ENCODE measurements at places on chromosomes 12 and 14.

- no peak for DNase-seq
These were observed 205.6 kb upstream of the RGS6 start for GRCh38 chr14:71726580-71727021.

DNA sequence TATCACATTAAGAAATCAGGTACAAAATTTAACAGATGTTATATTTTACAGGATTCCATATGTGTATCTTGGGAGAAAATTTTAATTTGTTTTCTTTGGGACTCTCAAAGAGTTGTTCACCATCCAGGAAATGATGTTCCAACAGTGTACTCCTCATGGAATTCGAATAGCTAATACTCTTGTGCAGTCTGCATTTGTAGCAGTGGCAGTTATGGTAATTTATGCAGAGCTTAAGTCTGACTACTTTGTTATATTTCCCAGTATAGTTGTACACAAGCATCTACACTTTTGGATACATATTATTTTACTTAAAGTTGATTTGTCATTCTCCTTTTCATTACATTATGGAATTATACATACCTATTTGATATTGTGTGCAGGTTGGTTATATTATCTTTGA is 436.7 kb upstream of the FBXO33 start:
- no peak for DNase-seq

DNA sequence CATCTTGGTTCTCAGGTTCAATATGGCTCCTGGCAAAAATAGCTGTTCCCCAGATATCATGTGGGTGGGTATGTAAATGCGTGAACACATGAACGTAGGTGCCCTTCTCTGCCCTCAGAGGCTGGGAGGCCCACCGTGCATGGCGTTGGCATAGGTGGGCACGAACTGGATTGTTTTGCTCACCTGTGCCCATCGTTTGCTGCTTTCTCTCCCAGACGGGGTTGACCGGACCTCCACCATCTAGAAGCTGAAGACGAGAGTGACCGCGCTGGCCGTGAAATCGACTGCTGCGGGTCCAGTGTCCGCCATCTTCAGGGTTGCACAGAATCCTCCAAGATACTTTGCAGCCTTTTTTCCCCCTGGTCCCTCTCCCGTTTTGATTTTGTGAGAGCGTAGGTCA is 113.9 kb downstream of the GCH1 start:
- DNase-seq, result no peak

- peak; percentile 39 for DNase-seq
These were observed 24.0 kb downstream of the FGF6 start for GRCh38 chr12:4421590-4422031.

DNA sequence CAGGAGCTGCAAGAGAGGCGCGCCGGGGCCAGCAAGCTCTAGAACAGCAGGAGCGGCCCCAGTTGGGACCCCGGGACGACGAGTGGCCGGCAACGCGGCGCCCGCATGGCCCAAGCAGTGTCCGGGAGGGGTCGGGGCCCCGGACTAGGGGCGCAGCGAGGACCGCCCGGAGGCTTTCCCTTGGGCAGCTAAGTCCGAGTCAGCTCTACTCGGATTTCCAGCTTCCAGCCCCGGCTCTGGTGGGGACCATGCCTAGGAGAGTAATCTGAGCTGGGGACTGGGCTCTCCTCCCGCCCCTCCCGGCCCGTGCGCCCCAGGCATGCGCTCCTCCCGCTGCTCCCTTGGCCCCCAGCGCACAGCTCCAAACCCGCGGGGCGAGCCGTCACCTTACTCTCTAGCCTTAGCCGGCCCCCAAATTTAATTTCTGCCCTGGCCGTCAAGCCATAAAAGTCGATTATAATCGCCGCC is 41.6 kb upstream of the CAPRIN2 start:
- peak; percentile 35 for DNase-seq

- peak; percentile 8 for DNase-seq
These were observed 465.2 kb downstream of the SOX5 start for GRCh38 chr12:23484238-23484637.

DNA sequence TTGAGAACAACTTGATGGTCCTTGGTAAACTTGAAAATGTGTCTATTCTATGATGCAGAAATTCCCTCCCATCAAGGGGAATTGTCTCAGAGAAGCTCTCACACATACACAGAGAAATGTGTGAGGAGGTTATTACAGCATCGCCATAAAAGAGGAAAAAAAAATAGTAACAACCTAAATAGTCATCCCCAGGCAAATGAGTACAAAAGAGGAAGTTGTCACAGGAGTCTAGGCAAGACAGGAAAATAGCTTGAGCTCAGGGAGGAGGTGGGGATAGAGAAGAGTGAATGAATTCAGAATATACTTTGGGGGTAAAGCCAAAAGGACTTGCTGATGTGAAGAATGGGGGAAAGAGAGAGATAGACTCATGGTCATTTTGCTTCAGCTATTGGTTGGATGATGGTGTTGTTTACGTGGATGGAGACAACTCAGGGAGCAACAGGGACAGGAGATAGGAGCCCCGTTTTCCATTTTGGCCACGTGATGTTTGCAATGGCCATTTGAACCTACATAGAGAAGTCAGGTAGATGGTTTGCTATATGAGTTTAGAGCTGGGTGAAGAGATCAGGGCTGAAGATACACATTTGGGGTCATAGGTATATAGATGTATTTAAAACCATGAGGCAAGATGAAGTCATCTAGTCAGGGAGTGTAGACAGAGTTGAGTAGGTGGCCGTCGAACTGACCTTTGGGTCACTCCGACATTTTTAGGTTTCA is 20.3 kb downstream of the LRRC74A start:
- no peak for DNase-seq

- DNase-seq, result no peak
These were observed 133.2 kb downstream of the MGAT4C start for GRCh38 chr12:86122846-86123468.

- DNase-seq, result no peak
These were observed 124.1 kb downstream of the ESRRB start for GRCh38 chr14:76500011-76500410.

DNA sequence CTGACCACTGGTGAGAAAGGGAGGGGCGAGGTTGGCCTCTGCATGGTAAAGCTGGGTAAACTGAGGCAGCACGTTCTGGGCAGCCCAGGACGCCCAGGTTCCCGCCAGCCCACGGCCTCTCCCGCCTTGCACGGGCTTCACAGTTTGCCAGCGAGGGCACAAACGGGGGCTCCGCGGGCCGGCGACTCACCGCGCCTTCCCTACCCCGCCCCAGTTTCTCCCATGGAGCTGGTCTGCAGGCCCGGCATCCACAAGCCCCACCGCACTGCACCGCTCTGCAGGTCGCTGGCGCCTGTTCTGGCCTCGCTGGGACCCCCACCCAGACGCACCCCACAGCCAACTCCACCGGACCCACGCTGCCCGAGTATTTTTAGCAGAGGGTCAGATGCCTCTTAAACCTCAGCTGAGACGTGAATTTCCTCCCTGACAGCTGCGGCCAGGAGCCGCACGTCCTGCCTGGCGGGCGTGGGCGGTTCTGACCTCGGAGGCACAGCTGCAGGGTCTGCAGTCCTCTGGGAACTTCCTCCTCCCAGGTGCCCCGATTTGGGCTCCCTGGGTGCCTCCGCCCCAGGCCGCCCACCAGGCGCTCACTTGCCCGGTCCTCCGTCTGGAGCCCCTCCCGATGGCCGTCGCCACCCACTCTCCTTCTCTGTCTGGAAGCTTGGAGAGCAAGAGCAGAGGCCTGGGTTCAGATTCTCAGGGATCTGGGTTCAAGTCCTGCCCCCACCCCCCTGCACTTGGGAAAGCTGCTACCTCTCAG is 29.5 kb upstream of the INF2 start:
- no peak for DNase-seq

DNA sequence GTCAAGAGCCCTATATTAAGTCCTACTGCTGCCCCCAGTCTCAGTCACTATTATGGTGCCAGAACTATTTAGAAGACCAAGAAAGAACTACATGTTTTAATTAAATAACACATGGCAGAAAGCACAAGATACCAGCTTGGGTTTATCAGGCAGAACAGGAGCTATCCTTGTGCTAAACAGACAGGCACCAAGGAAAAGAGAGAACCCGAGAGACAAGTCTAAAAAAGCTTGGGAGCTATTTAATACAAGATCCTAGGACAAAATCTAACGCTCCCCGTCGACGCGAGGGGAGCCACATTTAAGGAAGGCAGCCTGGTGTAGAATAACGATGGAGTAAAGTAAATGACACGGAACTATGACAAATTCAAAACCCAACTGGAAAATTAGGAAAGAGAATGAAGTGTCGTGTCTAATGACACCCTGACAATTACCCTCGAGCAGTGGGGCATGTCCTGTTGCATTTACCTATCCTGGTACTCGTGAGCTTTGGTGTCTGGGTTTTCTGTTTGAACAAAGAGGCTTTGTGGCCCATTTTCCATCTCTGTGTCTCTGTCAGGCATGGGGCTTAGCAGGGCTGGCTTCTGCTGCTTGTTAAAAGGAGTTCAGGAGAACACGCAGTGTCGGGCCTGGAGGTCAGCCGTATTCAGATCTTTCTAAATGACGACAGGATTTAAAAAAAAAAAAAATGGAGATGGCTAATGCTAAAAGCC is 140.6 kb downstream of the ETNK1 start:
- no peak for DNase-seq

GRCh38 chr14:96796851-96797581 is at the start of gene VRK1:
VRK1 (plus strand) TSS chr14:96797382; CDS start chr14:96833472, 36,090 bp downstream.
- peak; percentile 86 for DNase-seq

DNA sequence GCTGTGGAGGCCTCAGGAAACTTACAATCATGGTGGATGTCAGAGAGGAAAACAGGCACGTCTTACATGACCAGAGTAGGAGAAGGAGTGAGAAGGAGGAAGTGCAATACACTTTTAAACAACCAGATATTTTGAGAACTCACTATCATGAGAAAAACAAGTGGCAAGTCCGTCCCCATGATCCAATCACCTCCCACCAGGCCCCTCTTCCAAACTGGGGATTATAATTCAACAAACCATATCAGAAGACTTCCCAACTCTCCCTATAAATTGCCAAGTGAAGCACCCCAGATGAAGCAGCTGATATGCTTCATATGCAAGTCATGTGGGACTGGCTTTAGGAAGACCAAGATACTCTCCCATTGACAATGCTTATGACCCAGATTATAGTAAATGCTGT is 11.6 kb upstream of the ACSM4 start:
- no peak for DNase-seq

- DNase-seq, result peak; percentile 11
These were observed 437.3 kb downstream of the MED13L start for GRCh38 chr12:115840159-115840558.

DNA sequence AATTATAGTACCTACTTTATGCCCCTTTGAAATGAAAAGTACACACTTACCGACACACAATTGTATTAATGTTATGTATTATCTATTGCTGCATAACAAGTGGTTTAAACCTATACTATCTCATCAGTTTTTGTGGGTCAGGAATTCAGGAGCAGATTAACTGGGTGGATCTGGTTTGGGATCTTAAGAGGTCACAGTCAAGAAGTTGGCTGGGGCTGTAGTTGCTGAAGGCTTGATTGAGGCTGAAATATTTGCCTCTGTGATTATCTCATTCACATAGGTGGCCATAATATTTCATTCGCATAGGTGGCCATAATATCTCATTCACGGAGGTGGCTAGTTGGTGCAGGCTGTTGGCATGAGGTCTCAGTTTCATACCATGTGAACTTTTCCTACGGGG is 5.7 kb downstream of the METTL25 start:
- no peak for DNase-seq

GRCh38 chr12:47414511-47414910 is 291.3 kb downstream of the RPAP3 start:
- DNase-seq, result no peak

- no peak for DNase-seq
These were observed 113.4 kb downstream of the DICER1 start for GRCh38 chr14:95043732-95044462.

DNA sequence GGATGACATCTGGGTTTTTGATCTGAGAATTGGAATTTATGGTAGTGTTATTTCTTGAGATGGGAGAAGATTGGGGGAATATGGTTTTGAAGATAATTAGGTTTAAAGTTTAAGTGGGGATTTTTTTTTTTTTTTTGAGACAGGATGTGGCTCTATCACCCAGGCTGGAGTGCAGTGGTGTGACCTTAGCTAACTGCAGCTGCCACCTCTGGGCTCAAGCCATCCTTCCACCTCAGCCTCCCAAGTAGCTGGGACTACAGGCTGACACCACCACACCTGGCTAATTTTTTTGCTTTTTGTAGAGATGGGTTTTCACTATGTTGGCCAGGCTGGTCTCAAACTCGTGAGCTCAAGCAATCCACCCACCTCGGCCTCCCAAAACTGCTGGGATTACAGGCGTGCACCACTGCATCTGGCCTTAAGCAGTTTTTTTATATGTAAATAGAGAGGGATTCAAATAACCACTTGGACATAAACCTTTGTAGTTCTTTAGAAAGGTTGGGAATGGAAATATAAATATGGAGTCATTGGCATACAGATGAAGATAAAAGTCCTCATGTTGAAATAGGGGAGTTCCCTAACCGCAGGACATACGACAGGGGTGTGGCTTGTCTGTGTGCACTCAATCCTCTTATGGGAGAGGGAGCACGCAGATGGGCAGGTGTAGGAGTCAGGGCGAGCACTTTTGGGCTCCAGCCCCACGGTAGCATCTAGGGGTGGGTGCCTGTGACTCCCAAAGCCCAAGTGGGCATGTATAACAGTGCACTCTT is 4.7 kb downstream of the LIN52 start:
- DNase-seq, result no peak

DNA sequence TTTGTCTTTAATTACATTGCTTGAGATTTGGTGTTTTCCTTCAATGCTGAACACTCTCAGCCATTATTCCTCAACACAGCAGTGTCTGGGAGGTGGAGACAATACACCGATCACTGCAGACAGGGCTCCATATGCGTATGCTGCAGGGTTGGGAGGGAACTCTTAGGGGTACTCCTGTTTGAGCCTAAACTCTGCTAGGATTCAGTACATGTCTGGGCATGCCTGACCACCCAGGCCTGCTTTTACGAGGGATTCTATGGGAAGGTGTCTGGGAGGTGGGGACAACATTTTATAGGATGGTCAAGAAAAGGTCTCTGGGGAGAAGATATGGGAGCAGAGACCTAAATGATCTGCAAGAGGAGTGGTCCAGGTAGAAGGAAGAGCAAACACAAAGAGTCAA is 34.3 kb downstream of the DHRS2 start:
- DNase-seq, result no peak

DNA sequence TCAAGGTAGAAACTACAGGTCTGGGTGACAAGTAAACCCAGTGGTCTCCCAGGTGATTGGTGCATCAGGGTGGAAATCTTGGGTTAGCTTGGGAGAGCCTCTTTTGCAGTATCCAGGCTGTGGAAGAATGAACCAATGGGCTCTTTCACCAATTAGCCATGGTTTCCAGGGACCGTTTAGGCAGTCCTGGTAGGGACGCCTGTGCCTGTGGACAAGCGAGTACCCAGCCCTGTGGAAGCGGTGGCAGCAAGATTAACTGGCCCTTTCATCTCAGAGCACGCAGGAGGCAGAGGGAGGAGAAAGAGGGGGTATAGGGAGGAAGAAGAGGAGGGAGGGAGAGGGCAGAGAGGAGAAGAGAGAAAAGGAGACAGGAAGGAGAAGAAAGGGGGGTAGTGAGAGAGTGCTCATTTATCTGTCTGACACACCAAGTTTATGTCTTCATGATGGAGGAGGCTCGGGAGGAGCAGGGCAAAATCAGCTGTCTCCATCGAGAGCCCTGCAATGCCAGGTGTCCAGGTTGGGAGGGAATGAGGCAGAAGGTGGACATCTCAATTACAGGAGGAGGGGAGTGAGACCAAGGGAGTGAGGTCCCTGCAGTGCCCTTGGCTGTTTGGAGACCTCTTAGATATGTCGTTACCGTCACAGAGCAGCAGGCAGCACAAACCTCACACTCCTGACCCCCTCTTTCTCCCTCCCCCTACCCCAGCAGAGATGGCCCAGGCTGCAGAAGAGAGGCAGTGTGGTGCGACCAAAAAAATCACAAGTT is 4.6 kb upstream of the ZDHHC22 start:
- no peak for DNase-seq

GRCh38 chr12:16348435-16349130 is 1.1 kb downstream of the MGST1 start:
- DNase-seq, result no peak
